Lower leg skin (tissue), 4 donors: ENCODE measurements at places on chromosomes 2 and 18.

GRCh38 chr2:164260506-164260905, 360.8 kb downstream of the GRB14 start:
- no peak for DNase-seq

DNA sequence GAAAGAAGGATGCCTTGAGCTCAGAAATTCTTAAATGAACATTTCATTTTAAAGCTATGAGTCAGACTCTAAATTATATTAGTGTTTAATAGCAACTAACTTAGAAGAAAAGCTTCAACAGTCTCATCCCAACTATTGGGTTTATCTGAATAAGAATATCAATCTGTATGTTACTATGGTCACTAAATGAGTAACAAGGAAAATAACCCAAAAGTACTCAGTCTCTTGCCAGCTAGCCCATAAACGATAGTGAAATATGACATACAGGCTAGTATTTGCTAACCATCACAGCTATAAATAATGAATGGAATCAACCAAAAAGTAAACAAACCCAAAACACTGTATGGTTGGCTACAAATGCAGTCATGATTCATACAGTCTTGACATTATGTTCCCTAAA, 174.9 kb downstream of the RAB3GAP1 start:
- no peak for DNase-seq

DNA sequence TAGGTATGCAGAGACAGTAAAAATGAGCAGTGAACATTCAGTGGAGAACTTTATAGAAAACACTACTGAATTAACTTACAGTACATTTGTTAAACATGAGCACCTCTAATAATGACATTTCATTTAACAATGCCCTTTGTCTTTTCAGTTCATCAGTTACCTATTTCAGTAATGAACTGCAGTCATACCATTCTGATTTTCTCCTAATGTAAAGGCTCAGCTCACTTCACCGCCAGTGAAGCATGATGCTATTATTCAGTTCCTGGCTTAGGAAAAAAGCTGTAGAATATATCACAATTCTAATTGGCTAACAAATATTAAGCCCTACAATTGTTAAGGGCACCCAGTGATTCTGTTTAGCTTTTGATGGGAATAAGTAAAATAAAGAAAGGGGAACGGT, 37.1 kb upstream of the CCDC93 start:
- no peak for DNase-seq

GRCh38 chr2:106919012-106919411, 33.0 kb upstream of the ST6GAL2 start:
- DNase-seq, result no peak

GRCh38 chr18:9755615-9756014, 47.5 kb downstream of the RAB31 start:
- DNase-seq, result no peak

- no peak for DNase-seq
Measured at GRCh38 chr2:10389573-10389972, 58.6 kb downstream of the ODC1 start.

- DNase-seq, result no peak
Measured at GRCh38 chr2:202172439-202173211, 65.8 kb downstream of the SUMO1 start.

DNA sequence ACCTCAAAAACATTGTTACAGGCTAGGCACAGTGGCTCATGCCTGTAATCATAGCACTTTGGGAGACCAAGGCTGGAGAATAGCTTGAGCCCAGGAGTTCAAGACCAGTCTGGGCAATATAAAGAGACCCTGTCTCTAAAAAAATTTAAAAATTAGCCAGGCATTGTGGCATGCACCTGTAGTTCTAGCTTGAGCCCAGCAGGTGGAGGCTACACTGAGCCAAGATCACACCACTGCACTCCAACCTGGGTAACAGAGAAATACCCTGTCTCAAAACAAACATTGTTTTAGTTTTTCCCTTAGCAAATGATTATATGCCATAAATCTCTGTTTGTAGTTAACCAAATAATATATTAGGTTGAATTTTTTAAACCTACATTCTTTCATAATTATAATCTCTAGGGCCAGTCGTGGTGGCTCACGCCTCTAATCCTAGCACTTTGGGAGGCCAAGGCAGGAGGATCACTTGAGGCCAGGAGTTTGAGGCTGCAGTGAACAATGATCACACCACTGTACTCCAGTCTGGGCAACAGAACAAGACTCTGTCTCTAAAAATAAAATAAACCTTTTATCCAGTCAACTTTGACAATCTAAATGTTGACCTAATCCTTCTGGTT, 13.3 kb upstream of the CYP20A1 start:
- DNase-seq, result no peak

DNA sequence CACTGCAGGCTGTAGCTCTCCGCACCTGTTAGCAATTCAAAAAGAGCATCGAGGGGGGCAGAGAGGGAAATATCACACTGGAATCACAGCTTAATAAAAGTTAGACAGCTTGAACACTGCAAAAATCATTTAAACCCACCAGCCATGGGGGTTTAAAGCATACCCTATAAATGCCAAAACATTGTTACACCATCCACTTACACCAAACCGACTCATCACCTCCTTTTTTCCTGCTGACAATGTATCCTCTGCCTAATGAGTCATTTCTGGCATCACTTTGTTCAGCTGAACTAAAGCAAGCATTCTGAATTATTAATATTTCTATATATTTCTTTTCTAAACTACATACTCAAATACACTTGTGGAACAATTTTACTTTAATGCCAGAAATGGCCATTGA, 21.6 kb downstream of the MC4R start:
- no peak for DNase-seq

DNA sequence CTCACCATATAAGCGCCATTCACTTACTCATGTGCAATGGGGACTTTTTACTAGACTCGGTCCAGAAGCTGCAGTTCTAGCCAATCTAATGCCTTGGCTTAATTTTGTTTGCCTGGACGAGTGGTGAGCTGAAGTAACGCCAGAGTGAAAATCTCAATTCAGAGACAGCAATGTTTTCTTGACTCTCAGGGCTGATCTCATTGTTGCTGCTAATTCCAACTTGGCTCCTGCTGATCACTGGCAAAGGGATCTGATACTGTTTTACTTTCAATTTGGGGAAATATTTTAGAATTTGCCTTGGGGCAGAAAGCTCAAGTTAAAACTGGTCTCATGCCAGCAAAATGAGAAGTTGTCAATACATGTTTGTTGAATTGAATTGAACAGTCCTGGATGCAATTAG, 906.6 kb upstream of the CDH2 start:
- no peak for DNase-seq

- no peak for DNase-seq
Measured at GRCh38 chr2:199111458-199111857, 346.3 kb downstream of the SATB2 start.

GRCh38 chr18:37641573-37641972, 76.0 kb upstream of the CELF4 start:
- DNase-seq, result no peak

DNA sequence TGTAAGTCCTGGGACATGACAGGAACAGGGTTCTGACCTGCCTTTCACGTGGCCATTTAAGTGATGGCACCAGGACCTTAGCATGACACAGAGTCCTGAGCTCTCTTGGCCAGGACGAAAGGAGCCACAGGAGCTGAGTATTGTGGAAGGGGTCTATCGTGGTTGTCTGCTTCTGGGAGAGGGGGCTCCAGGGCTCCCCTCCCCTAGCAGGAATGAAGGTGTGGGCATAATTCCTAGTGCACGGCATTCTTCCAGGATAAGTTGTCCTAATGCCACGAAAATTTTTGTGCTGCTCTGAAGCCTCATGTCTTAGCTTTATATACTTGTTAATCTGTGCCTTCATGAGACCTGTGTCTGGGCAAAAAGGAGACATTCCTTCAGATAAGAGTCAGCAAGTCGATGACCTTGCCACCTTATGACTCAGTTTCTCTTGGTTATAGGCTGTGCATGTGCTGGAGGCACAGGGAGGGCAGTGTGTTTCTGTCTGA, 17.1 kb downstream of the GATA6 start:
- DNase-seq, result no peak

GRCh38 chr2:227860221-227860641, 11.2 kb upstream of the DAW1 start:
- DNase-seq, result no peak

GRCh38 chr2:144364944-144365738, 154.8 kb downstream of the ZEB2 start:
- DNase-seq, result no peak

DNA sequence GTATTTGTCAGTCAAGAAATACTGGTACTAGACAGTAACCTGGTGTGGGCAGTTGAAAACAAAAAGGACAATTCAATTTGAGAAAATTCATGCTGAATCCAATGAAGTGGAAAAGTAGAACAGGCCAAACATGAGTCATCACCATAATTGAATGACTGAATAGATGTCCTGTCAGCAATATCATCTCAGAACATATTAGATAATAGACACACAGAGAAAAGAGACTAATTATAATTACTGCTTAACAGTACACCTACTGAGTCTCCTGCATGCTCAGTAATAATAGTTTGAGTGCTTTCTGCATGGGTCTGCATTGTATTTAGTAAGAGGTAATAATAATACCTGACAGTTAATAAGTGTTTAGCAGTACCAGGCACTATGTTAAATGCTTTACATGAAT, 138.6 kb upstream of the ZC3H15 start:
- DNase-seq, result no peak

DNA sequence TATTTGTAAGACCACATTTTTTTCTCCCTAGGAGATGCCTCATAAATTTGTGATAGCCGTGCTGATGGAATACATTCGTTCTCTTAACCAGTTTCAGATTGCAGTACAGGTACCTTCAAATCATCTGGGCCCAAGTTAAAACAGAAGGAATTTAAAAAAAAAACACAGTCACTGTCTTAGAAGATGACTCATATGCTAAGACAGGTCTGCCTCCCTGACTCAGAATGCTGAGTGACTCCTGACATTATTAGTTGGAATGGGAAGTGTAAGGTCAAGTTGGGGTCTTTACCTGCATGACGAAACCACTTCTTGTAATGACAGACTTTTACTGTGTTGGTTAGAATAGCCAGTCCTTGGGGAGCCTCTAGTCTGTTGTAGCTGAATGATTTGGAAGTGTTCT, 26.3 kb downstream of the RMC1 start:
- DNase-seq, result no peak

- peak; percentile 34 for DNase-seq
Measured at GRCh38 chr2:232898592-232899543, 28.8 kb downstream of the SNORC start.

- DNase-seq, result no peak
Measured at GRCh38 chr2:67755156-67755882, 307.5 kb downstream of the C1D start.

DNA sequence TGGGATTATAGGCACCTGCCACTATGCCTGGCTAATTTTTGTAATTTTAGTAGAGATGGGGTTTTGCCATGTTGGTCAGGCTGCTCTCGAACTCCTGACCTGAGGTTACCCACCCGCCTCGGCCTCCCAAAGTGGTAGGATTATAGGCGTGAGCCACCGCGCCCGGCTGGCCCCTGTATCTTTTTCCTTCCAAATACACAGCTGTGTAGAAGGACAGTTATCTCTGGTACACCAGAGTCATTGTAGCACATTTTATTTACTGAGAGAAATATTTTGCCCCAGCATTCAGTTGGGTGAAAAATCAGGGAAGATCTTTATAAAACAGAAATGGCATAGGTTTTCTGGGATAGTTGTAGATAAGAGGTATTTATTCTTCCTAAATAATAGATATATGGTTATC, 23.5 kb upstream of the POLR1B start:
- no peak for DNase-seq

GRCh38 chr2:231207734-231208133, 9.3 kb downstream of the ARMC9 start:
- no peak for DNase-seq

DNA sequence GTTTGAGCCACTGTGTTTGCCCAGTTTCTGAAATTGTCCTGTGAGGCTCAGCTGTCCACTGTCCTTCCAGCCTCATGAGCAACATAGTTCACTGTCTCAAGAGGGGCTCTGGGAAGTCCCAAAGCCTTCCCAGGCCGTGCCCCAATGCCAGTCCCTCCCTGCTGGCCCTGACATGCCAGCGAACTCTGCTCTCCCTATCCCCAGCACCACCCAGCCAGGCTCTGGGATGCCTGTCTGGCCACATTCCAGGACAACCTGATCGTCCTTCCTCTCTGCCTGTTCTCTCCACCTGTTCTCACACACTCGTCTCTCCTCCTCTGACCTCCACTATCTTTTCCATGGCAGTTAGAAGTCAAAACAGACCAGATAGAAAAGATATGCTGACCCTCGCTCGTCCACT, 278.0 kb upstream of the ID2 start:
- DNase-seq, result peak; percentile 66

DNA sequence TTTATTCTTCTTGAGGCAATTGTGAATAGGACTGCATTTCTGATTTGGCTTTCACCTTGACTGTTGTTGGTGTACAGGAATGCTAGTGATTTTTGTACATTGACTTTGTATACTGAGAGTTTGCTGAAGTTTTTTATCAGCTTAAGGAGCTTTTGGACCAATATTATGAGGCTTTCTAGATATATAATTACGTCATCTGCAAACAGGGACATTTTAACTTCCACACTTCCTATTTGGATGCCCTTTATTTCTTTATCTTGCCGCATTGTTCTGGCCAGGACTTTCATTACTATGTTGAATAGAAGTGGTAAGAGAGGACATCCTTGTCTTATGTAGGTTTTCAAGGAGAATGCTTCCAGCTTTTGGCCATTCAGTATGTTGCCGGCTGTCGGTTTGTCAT, 425.4 kb upstream of the CHAC2 start:
- no peak for DNase-seq

DNA sequence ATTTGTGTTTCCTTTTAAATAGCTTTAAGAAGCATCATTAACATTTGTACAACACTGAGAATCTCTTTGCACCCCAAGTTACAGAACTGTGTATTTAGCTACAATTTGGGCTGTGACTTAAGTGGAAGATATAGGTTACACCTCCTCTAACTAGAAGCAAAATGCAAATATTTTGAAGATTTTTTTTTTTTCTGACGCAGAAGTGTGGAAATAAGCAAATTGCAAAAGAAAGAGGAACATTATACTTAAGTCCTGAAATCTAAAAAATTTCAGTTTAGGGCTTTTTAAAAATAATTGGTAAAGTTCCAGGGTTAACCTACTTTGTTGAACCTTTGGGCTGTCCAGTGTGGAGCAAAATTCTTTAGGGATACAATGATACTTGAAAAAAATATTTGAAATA, 41.4 kb upstream of the RBMS1 start:
- DNase-seq, result no peak

DNA sequence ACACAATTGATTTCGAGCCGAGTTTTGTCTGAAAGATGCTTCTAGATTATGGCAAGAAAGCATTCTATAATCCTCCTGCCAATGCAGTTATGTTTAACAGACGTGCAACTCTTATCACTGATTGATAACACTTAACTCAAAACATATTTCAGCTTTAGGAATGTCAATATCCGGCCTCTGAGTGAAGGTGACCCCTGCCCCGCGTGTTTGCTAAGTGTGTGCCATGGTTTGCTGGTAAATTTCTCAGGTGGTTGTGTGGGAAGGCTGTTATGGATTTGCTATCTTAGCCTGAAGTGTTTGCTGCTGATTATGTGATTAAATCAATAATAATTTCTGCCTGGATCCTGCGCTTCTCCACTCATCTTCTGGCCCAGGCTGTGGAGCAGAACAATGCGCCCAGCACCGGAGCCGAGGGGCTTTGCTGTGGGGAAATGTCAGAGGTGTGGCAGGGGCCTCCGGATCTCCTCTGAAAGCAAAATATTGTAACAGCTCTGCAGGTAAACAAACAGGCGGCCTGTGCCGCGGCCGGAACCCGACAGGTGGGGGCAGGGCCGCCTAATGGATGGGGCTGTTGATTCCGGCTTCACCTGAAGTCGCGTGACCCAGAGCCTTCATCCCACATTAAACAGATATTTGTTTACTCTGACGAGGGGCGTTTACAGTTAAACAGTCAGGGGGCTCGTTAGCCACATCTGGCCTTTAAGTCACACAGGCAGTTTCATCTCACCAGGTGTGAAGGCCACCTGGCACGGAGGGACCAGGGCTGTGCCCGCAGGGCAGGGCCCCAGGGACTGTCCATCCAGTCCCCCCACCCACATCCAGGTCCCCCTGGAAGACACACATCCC, 210.7 kb upstream of the SALL3 start:
- peak; percentile 68 for DNase-seq
